Hair follicle dermal papilla cell (primary cell): ENCODE measurements at places on chromosomes 6 and 20. TPM values are rescaled to one million over a fixed set of nuclear protein-coding genes. Genes with fewer than 3 reads are reported as not detected.

Gene ANGPT4
- total RNA-seq = under 0.01 TPM in 2 replicates

Gene LRRC73
- total RNA-seq = 0.16 and 0.61 TPM in 2 replicates

Gene CDSN
- not detected in 2 replicates for total RNA-seq

Gene SLC44A4
- total RNA-seq = not detected in 2 replicates

Gene TFAP2A
- total RNA-seq = 8.5 and 9.7 TPM in 2 replicates

Gene RBM24
- total RNA-seq = 1.7 and 3.1 TPM in 2 replicates

Gene MYLK2
- total RNA-seq = under 0.01 and 0.12 TPM in 2 replicates

Gene FOXS1
- total RNA-seq = 0.16 TPM in 1 of 2 replicates, not detected in the other

Gene HMGA1
- total RNA-seq = 46.4 and 70.6 TPM in 2 replicates

Gene MACROD2
- total RNA-seq = 8.3 and 9.1 TPM in 2 replicates

Gene RALGAPA2
- 7.3 and 8.6 TPM in 2 replicates for total RNA-seq

Gene TRERF1
- total RNA-seq = 7.9 and 10.2 TPM in 2 replicates

Gene MYB
- 0.16 and 0.85 TPM in 2 replicates for total RNA-seq
